ENCODE measurements at places on chromosomes 7 and 10.

DNA sequence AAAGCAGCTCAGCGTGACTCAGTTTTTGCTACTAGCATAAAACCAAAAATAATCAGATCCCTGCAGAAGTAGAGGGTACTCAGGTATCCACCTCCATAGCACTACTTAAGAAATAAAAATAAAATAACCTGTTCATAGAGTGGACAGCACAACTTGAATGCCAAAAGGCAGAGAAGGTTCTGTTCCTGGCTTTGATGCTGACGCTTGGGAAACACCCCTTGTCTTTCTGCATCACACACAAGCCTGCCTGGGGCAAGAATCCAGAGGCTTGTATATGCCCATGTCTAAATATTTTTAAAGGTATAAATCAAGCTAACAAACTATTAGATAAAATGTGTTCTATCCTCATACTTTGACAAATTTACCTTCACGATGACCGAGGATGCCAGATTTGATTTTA is 207.3 kb downstream of the KIAA1217 start:
- DNase-seq: no peak

DNA sequence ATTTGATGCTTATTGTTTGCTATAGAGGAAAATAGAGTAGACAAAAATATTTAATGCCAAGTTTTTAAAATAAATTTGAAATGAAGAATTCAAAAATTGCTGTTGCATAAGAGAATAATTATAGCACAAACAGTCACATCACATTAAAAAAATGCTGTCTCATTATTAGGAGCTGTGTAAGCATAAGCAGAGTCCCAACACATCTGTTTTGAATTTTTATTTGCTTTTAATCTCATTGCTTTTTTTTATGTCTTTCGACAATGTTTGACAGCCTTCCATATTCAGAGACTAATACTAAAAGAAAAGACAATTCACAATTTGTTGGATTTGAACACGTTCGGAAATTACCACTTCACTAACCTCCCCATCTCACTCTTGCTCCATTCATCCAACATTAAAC is 143.5 kb downstream of the TFPI2 start:
- DNase-seq: no peak

- DNase-seq: no peak
These were observed 29.0 kb upstream of the EBLN1 start for GRCh38 chr10:22246680-22247391.

DNA sequence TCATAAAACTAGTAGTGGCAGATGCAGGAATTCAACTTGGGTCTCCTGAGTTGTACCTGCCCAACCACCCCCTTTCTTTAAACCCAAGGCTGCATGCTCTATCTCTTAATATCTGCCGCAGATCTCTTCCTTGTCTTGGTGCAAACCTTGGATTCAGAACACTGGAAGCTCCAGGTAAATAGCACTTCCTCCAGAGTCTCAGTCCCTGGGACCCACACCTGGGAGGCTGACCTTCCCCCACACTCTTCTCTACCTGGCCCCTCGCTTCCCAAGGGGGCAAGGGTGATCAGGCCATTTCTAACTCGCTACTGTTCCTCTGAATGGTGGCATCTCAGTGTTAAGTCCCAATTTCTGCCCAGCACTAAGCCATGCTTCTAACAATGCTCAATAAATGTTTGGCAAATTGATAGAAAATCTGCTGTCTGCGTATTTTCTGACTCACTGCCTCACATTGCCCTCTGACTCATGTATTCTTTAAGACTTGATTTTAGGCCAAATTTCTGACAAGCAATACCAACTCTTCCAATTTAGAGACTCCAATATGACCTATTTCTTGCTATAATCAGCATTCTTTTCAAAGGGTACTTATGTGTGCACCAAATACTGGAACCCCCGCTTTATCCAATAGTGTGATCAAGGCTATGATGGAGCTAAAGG is 68.0 kb upstream of the PPP1R3C start:
- no peak for DNase-seq

DNA sequence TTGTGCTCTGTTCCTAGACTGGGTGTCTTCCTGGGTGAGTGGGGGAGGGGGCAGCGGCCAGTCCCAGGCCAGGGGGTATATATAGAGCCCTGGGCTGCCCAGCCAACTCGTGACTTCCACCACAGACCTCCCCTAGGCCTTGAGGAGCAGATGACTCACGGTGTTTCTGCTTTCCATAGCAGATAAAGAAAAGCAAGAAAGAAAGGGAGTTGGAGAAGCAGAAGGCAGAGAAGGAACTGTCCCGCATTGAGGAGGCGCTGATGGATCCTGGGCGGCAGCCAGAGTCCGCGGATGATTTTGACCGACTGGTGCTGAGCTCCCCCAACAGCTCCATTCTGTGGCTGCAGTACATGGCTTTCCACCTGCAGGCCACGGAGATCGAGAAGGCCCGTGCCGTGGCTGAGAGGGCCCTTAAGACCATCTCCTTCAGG is 10.1 kb downstream of the CALHM2 start:
- DNase-seq: peak; percentile 2

- no peak for DNase-seq
These were observed at the start of gene DNAH11 for GRCh38 chr7:21542891-21543527. DNAH11 (plus strand) TSS chr7:21543039; CDS start chr7:21543246, 207 bp downstream.

DNA sequence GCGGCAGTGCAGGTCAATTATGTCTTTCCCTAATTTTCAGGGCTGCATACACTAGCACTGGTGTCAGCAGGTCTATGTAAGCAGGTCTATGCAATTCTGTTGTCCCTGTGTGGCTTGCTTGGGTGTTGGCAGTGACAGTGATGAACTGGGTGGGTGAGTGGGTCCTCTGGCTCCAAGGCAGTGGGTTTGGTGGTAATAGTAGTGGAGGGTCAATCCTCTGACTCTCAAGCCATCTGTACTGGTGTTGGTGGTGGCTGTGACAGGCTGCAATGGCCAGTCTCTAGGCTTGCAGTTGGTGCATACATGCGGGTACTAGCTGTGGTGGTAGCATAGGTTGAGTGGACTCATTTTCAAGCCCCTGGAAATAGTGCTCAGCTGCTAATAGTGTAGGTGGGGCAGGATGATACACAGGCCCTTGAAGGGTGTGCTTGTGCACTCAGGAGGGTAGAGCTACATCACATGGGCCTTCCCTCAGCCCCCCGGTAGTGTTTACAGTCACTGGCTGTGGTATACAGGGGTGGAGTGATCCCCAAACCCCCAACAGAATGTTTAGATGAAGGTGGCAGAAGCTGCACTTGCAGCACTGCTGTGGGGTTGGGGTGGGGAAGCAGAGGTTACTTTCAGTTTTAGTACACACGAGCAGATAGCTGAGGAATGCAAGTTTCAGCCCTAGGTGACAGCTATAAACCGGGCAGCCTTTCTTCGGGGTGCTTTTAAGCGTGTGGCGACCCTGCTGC is 331.3 kb downstream of the PCDH15 start:
- no peak for DNase-seq

- peak; percentile 87 for DNase-seq
These were observed at the start of gene JAKMIP3 for GRCh38 chr10:132065491-132066105. JAKMIP3 (plus strand) TSS chr10:132065946; CDS start chr10:132104809, 38,863 bp downstream.

DNA sequence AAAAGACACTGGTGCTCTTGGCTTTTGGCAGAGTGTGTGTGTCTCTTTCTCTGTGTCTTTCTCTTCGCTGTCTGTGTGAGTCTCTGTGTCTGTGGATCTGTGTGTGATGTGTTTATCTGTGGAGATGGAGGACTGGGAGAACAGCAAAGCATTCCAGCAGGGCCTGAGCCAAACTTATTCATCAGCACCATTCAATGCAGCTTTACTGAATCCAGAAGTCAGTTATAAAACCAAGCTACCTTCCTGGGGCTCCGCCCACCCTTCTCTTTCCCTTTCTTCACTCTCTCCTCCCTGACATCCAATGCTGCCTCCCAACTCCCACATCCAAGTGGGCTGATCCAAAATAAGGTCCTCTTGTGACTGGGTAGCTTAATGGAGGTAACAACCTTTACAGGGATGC is 3.9 kb downstream of the SGMS1 start:
- DNase-seq: no peak

DNA sequence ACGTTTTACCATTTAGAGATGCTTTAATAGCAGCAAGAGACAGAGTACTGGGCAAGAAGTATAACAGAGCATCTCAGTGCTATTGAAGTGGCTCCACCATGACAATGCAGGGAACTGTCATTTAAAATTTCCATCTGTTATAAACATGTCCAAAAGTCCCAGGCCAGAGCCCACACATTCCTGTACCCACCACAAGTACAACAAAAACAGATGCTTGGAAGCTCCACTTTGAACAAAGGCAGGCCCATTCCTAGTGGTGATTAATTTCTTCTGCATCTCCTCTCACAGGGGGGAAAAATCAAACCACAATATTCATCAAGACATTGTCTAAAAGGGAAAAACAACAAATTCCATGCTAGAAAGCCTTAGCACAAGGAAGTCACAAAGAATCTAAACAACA is 627.9 kb downstream of the PARD3 start:
- no peak for DNase-seq

DNA sequence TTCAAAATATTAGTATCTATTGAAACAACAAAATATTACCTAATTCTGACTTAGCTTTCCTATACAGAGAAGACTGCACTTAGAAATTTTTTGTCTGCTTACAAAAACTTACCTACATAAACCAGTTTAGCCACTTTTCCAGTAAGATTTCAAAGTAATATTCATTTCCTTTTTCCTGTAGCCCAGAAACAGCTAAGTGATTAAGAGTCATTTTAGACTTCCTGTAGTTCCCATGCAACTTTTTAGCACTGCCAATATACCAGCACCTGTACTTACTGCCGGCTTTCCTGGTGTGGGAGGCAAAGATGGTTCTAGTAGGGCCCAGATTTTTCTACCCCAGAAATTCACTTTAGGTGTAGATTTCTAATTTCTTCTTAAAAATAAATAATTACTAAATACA is 21.8 kb downstream of the NT5C2 start:
- no peak for DNase-seq

DNA sequence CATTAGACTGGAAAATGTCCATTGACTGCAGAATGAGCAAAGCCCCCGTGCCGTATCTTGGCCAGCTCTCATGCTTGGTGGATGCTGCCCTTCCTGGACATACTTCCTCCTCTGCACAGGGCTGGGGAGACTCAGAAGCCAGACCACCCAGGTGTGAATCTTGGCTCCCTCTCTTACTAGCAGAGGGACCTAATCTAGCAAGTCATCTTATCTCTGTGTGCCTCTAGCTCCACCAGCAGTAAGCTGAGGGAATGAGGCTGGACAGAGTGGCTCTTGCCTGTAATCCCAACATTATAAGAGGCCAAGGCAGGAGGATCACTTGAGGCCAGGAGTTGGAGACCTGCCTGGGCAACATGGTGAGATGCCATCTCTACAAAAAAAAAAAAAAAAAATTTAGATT is 173.8 kb upstream of the GHITM start:
- no peak for DNase-seq

DNA sequence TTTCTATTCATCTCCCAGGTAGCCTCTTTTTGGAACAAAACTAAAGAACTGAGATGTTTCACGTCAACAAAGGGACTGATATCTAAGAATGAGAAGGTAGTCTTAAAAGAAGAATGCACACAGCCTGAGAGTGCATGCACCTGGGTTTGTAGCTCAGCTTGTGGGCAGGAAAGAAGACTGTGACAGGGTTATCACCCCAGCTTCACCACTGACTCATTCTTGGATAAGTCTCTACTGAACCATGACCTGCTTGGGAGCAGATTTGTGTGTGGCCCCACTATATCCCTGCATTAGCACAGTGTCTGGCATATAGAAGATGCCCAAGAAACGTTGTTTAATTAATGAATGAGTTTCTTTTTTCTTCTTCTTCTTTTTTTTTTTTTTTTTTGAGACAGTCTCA is 187.5 kb downstream of the GPAM start:
- DNase-seq: no peak

- DNase-seq: peak; percentile 74
These were observed at the start of gene ZNF398 for GRCh38 chr7:149147072-149147751. ZNF398 (plus strand) TSS chr7:149147453; CDS start chr7:149147743, 290 bp downstream.

DNA sequence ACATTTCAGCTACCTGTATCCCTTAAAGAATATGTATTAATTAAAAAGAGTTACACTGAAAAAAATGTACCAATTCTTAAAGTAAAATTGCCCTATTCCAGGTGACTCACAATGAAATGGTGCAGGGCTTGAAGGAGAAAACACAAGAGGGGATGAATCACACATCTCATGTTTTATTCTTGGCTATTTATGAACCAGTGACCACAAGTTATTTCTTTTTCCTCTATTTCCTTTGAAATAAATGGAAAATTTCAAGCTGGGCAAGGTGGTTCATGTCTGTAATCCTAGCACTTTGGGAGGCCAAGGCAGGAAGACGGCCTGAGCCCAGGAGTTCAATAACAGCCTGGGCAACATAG is 106.8 kb downstream of the UBE2H start:
- DNase-seq: no peak

DNA sequence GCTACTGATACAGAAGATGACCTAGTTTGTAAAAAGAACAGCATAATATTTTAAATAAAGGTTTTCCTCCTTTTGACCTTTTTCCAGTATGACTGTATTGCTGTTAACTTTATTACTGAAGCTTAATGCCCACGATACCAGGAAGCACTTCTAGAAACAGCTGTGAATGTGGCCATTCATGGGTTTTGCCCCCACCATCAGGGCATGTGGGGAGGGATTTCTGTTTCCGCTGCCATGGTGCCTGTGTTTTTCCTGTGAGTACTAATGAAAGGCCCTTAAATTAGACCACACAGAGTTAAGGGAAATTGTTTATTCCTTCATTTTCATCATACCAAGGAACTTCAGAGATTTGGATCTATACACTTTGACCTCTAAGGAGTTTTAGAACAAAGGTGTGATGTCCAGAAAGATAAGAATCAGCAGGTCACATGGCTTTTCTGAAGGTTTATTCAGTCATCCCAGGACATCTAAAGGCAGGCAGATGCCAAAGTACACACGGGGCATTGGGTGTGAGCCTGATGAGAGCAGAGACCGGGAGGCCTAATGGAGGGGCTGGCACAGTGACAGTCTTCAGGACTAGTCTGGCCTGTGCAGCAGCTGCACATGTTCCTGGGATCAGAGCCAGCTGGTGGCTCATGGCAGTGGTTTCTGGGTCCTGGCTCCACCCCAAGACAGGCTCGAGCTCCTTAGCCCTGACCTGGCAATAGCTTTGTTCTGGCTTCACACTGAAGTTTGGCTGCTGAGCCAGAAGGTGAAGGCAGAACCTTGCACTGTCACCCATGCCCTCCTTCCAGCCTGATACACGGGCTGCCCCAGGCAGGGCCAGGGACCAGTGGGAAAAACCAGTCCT is 190.9 kb downstream of the REEP3 start:
- peak; percentile 76 for DNase-seq

DNA sequence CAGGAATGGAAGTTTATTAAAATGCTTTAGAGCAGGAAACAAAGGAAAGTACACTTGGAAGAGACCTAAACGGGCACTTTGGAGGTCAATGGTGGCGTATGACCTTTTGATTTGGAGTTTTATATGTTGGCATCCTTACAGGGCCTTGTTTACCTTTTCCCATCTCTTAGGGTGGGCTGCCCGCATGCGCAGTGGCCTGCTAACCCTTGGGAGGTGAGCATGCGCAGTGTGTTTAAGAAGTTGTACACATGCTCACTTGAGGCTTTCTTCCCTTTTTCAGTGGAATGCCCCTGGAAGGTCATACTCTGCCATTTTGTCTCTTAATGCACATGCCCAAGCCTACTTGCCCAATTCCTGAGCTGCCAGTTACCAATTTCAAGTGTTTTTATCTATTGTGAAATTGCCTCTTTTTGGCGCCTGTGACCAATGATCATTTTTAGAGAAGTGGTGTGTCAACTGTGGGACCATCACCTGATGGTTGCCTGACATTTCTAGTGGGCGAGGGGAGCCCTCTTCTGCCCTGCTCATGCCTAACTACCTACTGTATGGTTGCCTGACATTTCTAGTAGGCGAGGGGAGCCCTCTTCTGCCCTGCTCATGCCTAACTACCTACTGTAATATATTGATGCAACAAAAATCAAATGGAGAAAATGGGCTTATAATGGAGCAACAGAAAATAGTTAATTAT is 138.0 kb downstream of the PPP1R9A start:
- DNase-seq: peak; percentile 32
